NCI-H526 treated with DMSO at 0.1 percent for 48 hours (cell line): ENCODE measurements at places on chromosomes 12 and 14.

DNA sequence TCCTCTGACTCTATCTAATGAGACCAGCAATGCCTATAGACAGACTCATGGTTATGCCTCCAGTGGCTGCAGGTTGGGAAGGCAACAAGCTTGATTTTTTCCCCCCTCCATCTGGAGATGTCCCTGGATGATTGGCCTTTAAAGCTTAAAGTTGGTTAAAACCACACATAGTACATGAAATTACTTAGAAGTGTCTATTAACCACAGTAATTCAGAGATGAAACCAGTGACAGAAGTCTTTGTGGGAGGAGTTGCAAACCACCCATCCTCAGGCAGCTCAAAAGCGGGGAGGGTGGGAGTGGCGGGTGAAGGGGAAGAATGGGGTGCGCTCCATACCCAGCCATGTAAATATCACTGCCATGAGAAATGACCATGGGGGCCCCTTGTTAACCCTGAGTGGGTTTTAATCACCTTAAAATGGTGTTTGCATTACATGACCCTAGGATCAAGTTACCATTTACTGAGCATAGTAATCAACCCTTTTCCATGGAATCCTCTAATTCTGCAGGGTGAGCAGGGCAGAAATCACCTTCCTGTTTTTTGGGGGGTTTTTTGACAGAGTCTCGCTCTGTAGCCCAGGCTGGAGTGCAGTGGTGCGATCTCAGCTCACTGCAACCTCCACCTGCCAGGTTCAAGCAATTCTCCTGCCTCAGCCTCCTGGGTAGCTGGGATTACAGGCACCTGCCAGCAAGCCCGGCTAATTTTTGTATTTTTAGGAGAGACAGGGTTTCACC, 133.5 kb downstream of the FOXN3 start:
- DNase-seq, result no peak

DNA sequence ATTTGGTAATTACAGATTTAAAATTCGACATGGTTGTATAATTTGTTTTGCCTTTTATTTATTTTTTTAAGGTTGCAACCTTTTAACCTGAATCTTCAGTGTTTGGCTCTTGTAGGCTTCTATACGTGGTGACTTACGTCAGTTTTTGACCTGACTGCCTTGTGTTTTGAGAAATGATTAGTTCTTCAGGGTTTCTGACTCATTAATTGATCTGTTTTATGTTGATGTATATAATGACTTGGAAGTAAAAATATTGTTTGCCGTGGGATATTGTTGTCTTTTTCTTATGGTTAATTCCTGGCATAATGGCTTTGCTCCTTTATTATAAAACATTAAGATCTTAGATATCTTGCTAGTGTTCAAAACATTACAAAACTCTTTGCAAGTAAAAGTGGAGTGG, 2.5 kb downstream of the RASSF8 start:
- DNase-seq, result no peak

GRCh38 chr12:11705010-11705409, 55.5 kb downstream of the ETV6 start:
- DNase-seq, result no peak

DNA sequence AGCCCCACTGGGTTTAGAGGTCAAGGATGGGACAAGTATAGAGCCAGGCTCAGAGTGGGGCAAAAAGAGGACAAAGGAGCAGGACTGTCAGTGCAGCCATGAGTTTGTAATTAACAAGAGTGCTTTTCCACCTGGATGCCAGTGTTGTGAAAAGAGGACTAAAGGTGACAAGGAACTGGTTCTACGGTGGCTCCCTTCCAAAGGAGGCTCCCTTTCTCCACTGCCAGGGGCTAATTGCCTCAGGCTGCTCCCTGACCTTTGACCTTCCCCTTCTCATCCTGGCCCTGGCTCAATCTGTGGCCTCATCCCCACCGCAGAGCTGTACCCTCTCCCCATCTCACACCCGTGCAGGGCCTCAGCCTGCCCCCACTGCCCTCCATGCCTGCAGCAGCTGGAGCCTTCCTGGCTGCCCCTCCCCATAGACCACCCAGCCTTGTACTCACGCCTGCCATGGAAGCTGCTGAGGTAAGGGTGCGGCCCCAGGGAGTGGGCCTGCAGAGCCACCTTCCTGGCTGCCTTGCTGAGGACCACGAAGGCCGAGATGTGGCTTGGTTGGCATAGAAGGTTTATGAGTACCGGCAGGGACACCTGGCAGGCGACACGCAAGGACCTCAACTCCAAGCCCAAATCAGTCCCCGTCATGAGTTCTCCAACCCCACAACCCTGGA, 24.8 kb upstream of the FKBP4 start:
- no peak for DNase-seq

DNA sequence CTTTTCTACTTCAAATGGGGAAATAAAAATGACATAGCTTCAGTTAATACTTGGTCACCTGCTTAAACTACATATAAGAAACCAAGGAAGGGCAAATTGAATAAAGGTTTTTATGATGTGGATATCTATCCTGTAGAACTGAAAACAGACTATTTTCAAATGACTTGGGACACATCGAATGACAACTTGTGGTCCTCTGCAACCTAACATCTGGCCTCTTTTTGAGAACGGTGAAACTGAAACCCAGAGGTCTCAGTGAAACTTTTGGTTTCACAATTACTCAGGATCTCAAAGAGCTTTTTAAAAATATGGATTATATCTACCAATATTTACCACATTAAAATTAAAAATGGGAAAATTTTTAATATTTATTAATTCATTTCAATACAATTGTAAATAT, 65.2 kb downstream of the PPP2R5E start:
- no peak for DNase-seq

GRCh38 chr12:100897240-100897639, 102.7 kb downstream of the ANO4 start:
- DNase-seq, result no peak

DNA sequence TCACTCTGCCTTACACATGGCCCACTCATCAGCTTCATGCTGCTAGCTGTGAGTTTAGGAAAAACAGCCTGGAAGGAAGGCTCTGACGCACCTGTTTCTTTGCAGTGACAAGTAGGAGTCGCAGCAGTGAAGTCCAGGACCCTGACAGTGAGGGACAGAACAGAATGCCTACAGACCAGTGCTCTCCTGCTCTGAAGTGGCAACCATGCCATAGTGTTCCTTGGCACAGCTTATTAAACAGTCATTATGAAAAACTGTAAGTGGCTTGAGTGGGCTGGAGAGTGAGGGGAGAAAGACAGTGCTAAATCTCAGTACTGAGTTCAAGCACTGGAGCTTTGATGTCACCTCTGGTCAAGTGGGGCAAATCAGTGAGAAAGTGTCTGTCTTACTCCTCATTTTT, 61.7 kb downstream of the MYRFL start:
- DNase-seq, result no peak

GRCh38 chr12:94074216-94074979, 74.0 kb upstream of the PLXNC1 start:
- DNase-seq, result no peak

GRCh38 chr14:69956970-69957369, 77.8 kb downstream of the SMOC1 start:
- DNase-seq, result no peak

GRCh38 chr12:91133871-91134270, 22.6 kb upstream of the LUM start:
- no peak for DNase-seq

DNA sequence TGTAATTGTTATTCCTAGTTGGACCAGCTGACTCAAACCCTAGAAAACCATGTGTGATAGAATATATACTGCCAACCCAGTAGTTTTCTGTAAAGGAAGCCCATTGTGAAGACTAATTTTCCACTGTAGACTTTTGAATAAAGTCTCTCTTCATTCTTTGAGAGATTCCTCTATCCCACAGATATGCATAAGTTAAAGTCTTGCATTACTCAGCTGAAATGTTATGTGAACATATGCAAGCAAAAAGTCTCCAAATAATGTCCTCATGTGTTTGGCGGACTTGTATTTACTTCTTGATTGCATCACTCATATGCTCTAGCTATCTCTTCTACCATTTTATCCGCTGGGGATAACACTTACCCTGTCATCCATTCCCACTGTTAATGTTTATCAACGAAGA, 35.1 kb upstream of the OTOGL start:
- DNase-seq, result no peak

DNA sequence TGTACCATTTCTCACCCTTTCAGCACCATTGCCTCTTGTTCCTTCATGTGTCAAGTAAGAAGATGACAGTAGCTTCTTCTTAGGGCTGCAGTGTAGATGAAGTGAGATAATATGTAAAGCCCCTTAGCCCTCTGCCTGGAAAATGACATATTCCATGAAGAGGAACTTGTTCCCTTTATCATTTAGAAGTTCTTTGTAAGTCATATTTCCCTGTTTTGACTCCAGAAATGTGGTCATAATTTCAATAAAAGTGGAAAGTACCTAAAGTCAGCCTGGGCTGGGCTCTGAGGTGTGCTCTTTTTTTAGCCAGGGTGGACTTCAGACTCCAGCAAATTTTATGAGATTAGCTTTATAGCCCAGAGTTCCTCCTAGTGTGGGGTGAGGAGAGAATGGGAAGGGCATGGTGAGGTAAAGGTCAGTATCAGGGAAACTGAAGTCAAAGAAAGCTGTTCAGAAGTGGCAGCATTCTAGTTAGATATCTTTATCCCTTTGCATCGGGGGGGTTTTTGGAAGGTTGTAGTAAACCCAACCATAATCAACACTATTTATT, 92.5 kb downstream of the TMCC3 start:
- no peak for DNase-seq

- no peak for DNase-seq
Measured at GRCh38 chr12:46459861-46460545, 87.4 kb upstream of the SLC38A2 start.

GRCh38 chr14:93072659-93073357, 42.9 kb downstream of the ITPK1 start:
- DNase-seq, result no peak

DNA sequence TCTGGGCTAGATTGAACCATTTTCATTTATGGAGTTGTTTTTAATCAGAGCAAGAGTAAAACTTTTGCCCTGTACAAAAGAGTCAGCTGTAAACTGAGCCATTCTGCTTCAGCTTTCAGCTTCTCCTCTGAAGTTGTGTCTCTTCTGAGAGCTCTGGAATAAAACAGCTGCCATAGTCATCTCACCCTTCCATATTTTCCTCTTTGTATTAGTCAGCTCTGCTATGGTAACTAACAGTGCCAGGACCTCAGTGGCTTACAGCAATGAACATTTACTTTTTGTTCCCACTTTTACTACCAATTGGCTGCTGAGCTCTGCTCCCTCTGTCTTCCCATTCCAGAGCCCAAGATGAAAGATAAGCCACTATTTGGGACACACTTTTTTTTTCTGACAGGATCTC, 178.5 kb downstream of the DAD1 start:
- DNase-seq, result no peak

- no peak for DNase-seq
Measured at GRCh38 chr14:85281921-85282320, 248.0 kb upstream of the FLRT2 start.

DNA sequence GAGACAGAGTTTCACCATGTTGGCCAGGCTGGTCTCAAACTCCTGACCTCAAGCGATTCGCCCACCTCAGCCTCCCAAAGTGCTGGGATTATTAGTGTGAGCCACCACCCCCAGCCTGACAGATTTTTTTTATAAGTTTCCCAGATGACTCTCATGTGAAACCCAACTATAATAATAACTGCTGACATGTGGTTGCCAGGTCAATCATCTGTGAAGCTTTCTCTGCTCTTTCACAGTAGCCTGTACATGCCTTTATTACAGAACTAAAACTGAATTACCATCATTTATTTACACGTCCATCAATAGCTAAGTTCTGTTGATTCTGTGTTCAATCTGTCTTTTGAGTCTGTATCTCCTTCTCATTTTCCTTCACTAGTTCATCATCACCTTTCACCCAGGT, 218.5 kb downstream of the RPS29 start:
- DNase-seq, result no peak
